ENCODE measurements at places on chromosomes 12 and 14.

DNA sequence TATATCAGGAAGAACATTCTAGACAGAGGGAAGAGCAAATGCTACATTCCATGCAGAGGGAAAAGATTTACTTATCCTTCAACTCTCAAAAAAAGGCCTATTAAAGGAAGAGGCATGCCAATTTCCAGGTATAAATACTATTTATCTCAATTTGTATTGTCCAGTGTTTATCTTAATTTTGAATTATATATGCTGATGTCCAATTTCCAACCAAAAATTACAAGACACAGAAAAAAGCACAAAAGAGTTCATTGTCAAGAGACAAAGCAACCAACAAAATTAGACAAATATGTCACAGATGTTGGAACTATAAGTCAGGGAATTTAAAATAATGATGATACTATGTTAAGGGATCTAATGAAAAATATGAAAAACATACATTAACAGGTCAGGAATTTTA, 286.6 kb upstream of the SFSWAP start:
- no peak for DNase-seq

DNA sequence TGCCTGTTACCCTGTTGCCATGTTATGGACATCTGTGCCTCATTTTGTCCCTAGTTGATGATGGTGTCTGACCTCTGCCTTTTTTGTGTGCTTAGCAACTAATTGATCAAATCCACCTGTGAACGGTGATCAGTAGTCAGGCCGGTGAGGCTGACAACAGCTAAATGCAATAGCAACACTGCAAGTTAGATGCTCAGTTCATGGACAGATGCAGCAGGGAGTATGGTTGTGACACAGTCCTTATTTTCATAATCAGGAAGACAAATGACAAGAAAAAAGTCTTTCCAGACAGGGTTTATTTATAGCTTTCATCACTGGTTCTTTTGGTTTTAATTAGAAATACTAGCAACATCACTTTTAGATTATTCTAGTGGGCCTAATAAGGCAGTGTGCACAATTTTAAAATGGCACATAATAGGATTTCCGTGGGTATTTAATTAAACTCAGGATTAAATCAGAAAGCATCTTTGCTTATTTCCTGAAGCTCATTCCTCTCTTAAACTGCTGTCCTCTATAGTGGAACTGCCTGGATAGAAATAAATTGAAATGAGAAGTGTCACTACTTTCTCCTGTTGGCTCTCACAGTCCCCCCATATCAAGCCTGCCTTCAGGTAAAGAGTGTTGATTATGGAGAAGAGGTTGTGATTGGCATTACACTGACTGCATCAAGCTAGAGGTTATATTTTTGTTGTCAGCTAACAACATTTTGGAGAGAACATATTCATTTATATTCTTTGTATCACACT, 281.1 kb upstream of the NAV3 start:
- DNase-seq: no peak

GRCh38 chr14:93591506-93591905, 160.8 kb downstream of the UNC79 start:
- no peak for DNase-seq

DNA sequence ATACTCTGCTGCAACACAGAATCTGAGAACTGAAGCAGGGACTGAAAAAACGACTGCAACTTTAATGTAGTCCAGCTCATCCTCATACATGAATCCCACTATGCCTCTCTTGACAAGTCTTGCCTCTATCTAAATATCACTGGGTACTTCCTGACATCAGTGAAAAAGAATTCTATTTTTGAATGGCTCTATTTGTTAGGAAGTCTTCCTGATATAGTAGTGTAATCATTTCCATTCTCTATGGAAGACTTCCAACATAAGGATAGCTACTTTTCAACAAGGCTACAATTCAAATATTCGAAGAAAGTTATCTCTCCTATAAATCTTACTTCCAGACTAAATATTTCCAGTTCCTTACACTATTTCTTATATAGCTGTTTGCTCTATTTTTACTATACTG, 167.5 kb downstream of the MDGA2 start:
- DNase-seq: no peak

- no peak for DNase-seq
Measured at GRCh38 chr12:92065018-92065499, 80.6 kb downstream of the BTG1 start.

- no peak for DNase-seq
Measured at GRCh38 chr12:9742661-9743060, 9.8 kb upstream of the CLECL1 start.

DNA sequence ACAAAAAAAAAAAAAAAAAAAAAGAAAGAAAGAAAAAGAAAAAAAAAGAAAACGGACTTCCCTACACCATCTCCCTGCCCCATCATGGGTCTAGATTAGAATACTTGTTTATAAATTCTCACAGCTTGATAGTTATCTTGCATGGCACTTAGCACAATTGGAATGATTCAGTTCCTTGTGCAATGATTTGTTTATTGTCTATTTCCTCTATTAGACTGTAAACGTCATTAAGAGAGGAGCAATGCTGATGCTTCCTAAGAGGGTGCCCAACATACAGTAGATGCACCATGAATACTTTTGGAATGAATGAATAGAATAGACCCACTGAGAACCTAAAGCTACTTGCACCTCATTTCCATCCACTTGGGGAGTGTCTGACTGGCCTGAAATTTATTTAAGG, 40.8 kb downstream of the PAX9 start:
- DNase-seq: no peak
